ENCODE measurements at places on chromosomes 16 and 17.

DNA sequence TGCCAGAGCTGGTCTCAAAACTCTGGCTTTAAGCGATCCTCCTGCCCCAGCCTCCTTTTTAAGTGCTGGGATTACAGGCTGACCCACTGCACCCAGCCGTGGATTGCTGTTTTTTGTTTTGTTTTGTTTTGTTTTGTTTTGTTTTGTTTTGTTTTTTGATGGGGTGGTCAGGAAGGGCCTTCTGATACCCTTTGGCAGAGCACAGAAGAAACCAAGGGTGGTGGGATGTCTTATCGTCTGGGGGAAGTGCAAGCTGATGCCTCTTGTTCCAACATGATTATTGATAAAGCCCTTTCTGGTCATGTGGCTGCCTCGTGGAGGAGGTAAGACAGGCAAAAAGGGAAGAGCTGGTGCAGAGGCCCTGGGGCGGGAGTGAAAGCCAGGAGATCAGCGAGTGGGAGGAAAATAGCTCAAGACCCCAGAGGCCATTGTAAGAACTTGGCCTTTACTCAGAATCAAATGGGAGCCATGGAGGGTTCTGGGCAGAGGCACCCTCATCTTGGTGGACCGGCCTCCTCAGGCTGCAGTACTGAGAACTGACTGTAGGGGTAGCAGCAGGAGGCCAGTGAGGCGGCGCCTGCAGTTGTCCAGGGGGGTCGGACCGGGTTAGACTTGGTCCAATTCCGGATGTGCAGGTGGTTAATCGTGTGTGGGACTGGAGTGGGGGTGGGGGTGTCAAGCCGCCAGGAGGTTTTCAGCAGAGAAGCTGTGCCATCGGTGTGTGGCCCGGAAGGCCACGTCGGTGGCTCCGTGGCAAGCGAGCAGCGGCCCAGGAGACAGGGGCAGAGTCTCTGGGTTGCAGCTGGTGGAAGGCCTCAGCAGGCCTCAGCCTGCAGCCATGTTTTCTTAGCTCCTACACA lies 84.4 kb upstream of the GSE1 start:
- no peak for DNase-seq

- DNase-seq, result no peak
Measured at GRCh38 chr17:39094607-39095308, 56.7 kb downstream of the PLXDC1 start.

DNA sequence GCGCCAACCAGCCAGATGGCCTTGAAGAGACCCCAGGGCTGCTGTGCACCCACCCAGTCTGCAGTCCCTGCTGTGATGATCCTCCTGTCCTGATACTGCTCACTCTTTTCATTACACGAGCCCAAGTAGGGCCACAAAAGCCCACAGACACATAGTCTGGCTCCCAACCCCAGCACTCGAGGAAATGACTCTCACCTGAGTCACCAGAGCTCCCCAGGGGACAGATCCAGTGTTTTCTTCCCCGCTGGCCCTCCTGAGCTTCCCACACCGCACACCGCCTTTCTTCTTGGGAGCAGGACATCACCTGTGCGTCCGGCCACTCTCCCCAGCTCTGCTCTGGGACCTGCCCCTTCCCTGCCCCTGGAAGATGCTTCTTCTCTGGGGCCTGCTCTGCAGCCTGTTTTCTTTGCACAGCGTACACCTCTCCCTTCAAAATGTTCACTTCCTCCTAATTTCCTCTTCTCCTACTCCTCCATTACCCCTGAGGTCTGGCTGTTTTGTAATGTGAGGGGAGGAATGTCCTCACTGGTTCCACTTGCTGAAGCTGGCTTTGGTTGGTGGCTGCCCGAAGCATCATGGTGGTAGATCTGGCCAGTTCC lies 2.0 kb upstream of the SCN4A start:
- no peak for DNase-seq

DNA sequence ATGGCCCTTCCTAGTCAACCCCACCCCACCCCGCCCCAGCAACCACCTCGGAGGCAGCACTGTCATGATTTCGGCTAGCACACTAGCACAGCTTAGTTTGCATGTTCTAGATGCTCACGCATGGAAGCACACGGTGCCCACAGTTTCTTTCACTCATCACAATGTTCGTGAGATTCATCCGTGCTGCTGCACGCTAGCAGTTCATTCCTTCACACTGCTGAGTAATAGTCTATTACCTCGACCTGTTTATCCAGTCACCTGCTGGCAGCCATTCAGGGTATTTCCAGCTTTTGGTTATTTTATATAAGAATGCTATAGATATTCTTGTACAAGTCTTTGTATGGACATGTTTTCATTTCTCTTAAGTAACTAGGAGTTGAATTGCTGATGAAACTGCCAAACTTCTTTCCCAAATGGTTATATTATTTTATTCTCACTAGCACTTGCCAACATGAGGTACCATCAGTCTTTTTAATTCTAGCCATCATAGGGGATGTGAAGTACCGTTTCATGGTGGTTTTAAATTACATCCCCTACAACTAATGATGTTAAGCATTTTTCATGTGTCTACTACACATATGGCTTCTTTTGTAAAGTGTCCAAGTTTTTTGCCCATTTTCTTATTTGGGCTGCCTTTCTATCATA lies 75.7 kb downstream of the CYTH1 start:
- DNase-seq, result no peak

- DNase-seq, result no peak
Measured at GRCh38 chr17:36877771-36878170, 59.5 kb upstream of the LHX1 start.

- DNase-seq, result no peak
Measured at GRCh38 chr17:58402679-58403078, 14.7 kb downstream of the RNF43 start.

- DNase-seq, result no peak
Measured at GRCh38 chr17:55443904-55444303, 22.3 kb upstream of the MMD start.
